ENCODE measurements at places on chromosomes 7 and 10.

- H3K36me3 ChIP-seq: no peaks in the 10 kb centered on the region
- no peak overlapping the region for H3K4me3 ChIP-seq
- DNase-seq: no peak
Observed at GRCh38 chr7:44155191-44156185, 14.4 kb upstream of the MYL7 start.

DNA sequence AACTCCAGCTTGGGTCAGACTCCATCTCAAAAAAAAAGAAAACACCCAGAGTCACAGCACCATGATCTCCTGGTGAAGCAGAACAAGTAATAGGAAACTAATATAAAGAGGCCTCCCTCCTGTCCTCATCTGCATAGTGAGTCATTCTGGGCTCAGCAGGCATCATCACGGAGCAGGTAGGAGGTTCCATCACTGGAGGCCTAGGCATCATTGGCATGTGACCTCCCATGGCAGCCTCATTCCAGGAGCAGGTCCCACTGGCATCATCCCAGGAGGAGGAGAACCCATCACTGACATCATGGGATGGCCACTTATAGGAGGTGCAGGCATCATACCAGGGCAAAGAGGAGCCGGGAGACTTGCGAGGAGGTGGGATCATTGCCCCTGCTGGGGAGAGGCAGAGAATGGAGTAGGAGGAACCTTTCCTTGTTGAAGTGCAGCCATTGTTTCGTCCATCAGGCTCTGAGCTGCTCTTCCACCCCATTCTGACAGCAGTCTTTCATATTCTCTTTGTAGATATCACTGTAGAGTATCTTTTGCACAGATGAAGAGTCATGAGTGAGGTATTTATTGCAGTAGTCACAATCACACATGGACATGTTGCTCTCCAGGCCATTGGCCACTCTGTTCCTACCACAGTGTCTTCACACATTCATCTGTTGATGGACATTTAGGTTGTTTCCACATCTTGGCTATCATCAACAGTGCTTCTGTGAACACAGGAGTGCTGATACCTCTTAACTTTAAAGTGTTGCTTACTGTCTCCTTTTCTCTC is 73.8 kb downstream of the OSBPL3 start:
- H3K27me3 ChIP-seq: no peaks in the 10 kb centered on the region
- no peak for DNase-seq
- no peak overlapping the region for H3K4me3 ChIP-seq
- no peak overlapping the region for H3K27ac ChIP-seq
- H3K36me3 ChIP-seq: no peaks in the 10 kb centered on the region
- H3K4me1 ChIP-seq: peaks cover 21% of the 10 kb centered on the region

DNA sequence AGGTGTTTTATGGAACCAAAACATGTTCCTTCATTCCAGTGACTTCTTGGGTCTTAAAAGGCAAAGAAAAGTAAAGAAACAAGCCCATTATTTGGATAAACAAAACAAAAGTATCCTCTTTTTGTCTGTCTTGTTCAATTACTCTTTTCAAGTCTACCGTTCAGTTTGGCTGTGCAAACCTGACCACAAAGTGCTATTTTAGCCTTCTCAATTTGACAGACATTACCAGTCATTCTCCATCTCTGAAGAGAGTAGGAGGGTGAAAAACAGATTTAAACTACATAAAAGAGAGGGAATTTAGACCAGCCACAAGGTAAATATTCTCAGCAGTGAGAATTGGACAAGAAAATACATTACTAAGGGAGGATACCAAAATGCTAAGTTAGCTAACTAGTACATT is 145.2 kb downstream of the GRM3 start:
- H3K27ac ChIP-seq: no peak overlapping the region
- H3K36me3 ChIP-seq: no peaks in the 10 kb centered on the region

DNA sequence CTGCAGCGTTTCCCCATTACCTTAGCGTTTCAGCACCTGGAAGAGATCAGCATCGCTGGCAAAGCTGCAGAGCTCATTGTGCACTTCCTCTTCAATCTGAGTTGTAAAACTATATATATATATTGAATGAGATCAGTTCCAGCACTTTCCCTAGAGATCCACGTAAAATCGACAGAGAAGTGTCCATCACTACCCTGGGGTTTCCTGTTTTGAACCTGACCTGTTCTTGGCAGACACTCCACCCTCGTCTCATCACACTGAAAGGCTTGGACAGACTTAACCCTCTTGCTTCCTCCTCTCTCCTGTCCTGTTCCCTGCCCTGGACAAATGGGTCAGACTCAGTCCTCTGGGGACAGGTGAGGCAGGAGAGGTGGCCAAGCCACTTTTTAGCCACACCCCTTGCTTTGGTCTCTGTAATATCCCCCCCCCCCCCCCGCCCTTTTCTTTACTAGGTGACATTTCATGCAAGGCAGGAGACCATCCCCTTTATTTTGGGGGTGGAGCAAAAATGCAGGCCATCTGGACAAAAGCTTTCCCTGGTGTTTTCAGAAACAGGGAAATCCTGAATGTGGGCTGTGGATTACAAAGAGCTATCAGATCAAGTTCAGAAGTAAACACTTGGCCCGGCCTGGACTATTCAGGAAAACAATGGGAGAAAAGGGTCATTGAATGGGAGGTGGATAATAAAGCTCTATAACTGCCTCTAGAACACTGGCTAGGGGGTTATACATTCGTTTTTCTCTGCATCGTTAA is 83.7 kb upstream of the KDM7A start:
- H3K4me1 ChIP-seq: no peaks in the 10 kb centered on the region
- H3K36me3 ChIP-seq: no peaks in the 10 kb centered on the region
- DNase-seq: no peak
- peaks cover 3% of the 10 kb centered on the region for H3K27me3 ChIP-seq
- H3K27ac ChIP-seq: no peak overlapping the region

- H3K27me3 ChIP-seq: no peaks in the 10 kb centered on the region
- H3K27ac ChIP-seq: no peak overlapping the region
- no peak overlapping the region for H3K4me3 ChIP-seq
- no peak for DNase-seq
Observed at GRCh38 chr7:84985073-84985784, 201.6 kb downstream of the SEMA3D start.

GRCh38 chr7:126557271-126557670 is 695.5 kb downstream of the GRM8 start:
- no peaks in the 10 kb centered on the region for H3K36me3 ChIP-seq
- no peaks in the 10 kb centered on the region for H3K4me1 ChIP-seq
- H3K27me3 ChIP-seq: no peaks in the 10 kb centered on the region
- H3K4me3 ChIP-seq: no peak overlapping the region
- H3K27ac ChIP-seq: no peak overlapping the region

DNA sequence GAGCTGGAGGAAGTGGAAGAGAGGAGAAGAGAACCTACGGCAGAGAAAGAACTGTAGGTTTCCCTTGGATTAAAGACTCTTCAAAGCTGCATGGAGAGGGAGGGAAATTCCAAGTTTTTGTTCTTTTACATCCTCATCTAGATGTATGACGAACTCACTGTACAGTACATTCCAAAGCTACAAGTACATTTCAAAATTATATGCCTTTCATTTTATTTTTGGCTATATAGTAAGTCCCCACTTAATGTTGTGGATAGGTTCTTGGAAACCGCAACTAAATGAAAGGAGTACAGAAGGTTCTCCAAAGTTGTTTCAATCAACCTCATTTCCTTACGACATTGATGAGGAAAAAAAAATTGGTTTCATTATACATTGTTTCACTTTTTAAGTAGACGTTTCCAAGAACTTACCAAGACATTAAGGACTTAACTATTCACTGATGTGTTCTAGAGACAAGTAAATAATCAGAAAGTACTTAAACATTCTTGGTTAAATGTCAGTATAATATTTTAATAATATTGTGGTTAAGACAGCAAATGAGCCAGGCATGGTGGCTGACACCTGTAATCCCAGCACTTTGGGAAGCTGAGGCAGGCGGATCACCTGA is 16.1 kb upstream of the JMJD1C start:
- H3K4me3 ChIP-seq: no peak overlapping the region
- H3K36me3 ChIP-seq: no peaks in the 10 kb centered on the region
- peaks cover 9% of the 10 kb centered on the region for H3K4me1 ChIP-seq

GRCh38 chr10:70649526-70649925 is 22.8 kb upstream of the ADAMTS14 start:
- H3K36me3 ChIP-seq: no peaks in the 10 kb centered on the region
- H3K27me3 ChIP-seq: peaks cover 4% of the 10 kb centered on the region
- H3K4me1 ChIP-seq: peaks cover 10% of the 10 kb centered on the region
- H3K4me3 ChIP-seq: no peak overlapping the region

All from suprapubic skin (tissue), 4 donors.